ENCODE measurements at places on chromosomes 1 and 21.

- DNase-seq, result no peak
Observed at GRCh38 chr1:181430015-181430885, 53.1 kb upstream of the CACNA1E start.

- no peak for DNase-seq
Observed at GRCh38 chr1:93959413-93959812, 50.2 kb upstream of the GCLM start.

DNA sequence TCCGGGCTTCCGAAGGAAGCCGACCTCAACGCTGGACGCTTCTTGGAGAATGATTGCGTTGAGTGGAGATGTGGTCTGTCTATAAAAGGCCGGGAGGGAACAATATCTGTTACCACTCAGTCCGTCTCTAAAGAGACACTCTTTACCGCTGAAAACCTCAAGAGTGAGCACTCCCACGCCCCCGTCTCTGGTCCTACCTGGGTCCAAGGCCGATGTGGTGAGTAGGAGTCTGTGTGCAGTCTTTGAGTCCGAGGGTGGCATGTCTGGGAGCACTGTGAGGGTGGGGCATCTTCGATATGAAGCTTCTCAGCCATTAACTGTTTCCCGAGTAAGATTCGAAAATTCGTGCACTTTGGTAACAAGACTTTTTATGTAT is 576 bp downstream of the ZFP69 start:
- peak; percentile 33 for DNase-seq

GRCh38 chr1:103424650-103425049 is 100.8 kb upstream of the RNPC3 start:
- DNase-seq, result no peak

DNA sequence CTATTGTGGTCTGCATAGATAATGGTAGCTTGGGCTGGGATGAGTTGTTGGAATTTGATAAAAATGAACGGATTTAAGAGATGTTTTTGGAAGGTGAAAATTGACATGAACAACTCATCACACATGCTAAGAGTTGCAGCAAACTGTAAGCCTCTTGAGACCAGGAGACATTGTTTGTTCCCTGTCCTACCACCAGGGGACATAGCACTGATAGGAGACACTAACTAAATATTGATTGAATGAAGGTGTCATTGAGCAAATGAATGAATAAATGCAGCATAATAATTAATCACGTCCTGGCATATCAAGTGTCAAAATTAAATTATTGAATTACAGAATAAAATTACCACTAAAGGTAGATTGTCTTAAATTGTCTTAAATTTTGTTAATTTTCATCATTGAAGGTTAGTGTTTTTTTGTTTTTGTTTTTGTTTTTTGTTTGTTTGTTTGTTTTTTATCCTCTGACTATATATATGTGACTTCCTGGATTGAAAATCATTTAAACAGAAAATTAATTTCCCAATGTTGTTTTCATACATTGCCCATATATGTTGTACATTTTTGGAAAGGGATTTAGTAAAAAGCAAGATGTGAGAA is 285.3 kb upstream of the C1orf105 start:
- peak; percentile 50 for DNase-seq

DNA sequence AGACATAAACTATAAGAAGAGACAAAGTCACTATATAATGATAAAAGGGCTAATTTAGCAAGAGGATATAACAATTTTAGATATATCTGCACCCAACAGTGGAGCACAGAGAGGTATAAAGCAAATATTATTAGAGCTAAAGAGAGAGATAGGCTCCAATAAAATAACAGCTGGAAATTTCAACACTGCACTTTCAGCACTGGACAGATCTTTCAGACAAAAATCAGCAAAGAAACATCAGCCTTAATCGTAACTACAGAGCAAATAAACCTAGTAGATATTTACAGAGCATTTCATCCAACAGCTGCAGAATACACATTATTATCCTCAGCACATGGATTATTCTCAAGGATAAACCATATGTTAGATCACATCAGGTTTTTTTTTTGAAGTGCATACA is 642.9 kb downstream of the AMY1C start:
- DNase-seq, result no peak

GRCh38 chr1:230910755-230911117 is 42.4 kb upstream of the C1orf198 start:
- no peak for DNase-seq
